ENCODE measurements at places on chromosomes 12 and 14.

DNA sequence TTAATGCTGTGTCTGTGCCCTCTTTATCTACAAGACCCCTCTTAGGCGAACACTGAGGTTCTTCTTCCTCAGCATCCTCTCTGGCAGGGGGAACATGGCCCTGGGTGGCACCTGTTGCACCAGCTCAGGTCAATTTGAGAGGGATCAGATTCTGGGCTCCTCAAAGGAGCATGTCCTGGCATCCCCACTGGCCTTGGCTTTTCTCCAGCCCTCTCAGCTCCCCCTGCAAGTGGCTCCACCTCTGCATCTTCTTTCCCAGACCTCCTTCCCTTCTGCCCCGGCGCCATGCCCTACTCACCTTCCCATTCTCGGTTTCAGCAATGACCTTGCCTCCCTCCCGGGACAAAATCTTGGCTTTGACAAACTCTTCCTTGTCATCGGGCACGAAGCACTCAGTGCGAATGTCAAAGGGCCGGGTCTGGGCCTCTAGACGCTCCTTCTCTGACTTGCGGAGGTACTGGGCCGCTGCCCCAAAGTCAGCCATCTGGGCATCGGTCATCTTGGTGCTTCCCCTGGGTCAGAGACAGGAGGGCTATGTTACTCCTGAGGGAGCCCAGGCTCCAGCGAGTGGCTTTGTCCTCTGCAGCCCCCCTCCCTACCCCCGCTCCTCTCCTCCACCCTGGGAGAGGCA lies 1.2 kb downstream of the MYH6 start:
- no peak for DNase-seq

- no peak for DNase-seq
These were observed 45.8 kb upstream of the POC1B start for GRCh38 chr12:89571491-89572195.

DNA sequence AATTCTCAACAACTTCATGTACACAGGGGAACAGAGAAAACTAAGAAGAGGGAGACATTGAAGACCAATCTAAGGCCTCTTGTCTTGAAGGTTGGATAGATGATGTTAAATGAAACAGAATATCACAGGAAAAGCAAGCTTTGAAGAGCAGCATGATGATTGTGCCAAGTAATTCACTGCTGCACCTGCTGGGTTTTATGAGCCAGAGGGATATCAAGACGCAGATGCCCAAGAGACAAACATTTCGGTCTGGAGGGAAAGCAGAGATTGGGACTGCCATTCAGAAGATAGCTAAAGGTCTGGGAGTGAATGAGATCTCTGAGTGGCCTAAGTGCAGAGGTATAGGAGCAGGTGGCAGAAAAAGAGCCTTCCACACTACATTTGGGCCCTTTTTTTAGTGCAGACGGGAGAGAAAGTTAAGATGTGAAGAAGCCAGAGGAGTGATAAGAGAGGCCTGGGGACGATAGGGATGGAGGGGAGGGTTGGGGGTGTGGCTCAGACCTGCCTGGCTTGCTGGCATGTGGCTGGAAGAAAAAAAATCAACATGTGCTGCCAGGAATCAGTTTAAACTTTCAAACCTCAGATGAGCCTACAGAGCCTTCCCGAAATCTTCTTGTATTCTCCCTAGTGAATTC lies 200.6 kb downstream of the AEBP2 start:
- DNase-seq = no peak

GRCh38 chr12:100234591-100235304 lies 32.1 kb downstream of the DEPDC4 start:
- DNase-seq = no peak

- no peak for DNase-seq
These were observed 166.1 kb upstream of the E2F7 start for GRCh38 chr12:77231501-77231918.

DNA sequence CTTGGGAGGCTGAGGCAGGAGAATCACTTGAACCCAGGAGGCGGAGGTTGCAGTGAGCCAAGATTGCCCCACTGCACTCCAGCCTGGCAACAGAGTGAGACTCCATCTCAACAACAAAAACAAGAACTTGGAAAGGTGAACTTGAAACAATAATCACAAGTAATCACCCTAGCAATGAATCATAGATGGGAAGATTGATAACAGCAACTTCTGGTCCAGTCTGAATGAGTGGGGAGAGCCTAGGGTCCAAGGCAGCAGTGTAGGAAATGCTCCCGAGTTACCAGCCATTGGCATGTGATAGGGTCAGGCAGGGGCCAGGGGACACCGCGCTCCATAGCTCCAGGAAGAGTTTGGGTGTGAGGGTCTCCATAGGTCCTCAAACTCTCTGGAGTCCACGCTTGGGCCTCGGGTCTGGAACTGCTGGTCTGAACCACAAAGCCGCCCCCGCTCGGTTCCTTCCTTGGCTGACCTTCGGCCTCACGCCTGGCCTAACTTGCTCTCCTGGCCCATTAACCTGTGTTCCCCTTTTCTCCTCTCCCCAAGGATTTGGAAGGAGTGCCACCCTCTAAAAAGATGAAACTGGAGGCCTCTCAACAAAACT lies 19.9 kb upstream of the MLXIP start:
- no peak for DNase-seq

DNA sequence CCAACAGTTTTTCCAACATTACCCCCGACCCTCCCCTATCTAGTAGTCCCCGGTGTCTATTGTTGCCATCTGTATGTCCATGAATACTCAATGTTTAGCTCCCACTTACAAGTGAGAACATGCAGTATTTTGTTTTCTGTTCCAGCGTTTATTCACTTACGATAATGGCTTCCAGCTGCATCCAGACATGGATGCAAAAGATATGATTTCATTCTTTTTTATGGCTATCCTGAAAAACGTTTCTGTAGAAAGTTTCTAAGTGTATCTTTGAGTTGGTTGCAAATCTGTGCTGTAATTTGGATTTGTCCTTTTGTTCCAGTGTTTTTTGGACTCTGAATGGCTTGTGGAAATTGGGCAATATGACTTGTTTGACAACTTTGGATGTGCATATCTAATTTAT lies 11.7 kb downstream of the SP1 start:
- no peak for DNase-seq

- DNase-seq = no peak
These were observed 18.8 kb upstream of the STRAP start for GRCh38 chr12:15863372-15863771.

DNA sequence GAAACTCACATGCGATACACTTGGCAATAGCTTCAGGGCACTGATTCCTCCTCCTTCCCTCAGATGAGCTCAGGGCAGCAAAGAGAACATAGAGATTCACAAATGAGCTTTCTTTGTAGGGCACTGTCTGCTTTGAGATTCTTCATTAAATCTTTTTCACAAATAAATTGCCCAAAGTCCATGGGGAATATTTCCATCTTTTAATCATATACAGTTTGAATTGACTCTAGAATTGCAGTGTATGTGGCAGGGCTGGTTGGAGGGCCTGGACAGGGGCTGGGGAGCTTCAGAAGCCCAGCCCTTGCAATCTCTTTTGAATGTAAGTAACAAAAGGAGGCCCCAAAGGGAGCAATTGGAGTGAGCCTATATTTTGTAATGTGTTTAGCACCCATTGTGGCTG lies 197.5 kb downstream of the NOVA1 start:
- no peak for DNase-seq

- no peak for DNase-seq
These were observed 29.7 kb downstream of the ZFP36L1 start for GRCh38 chr14:68762953-68763764.

DNA sequence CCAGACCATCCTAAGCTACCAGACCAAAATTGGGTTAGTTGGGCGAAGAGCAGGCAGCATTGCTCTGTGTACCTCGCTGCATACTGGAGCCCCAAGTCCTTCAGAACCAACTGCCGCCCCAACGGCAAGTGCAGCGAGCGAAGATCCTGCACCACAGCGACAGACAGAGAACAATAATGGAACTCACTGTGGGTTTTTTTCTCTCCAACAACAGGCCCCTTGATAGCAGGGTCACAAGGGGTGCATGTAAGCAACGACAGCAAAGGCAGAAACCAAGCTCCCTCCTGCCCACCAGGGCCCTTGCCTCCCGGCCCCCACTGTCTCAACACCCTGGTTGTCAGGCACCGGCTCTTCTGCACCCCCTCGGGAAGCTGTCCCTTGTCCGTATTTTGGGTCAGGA lies 39.0 kb downstream of the RNF34 start:
- no peak for DNase-seq

DNA sequence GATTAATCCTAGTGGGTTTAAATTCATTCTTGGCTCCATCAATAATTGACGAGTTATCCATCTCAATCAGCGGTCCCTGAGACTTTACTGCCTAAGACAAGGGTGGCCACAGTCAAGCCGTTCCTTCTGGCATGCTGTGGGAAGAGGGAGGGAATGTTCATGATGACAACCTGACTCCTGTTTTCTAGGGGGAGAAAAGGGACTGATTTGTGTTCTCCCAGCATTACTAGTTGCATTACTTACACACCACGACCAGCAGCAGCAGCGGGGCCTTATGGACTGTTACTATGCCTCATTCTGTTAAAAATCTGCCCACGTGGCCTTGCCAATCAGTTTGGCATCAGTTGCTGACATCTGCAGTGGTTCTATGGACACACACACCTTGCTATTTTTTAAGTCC lies 29.9 kb downstream of the PLEKHG7 start:
- DNase-seq = no peak

- peak; percentile 3 for DNase-seq
These were observed 28.5 kb downstream of the FAM222A start for GRCh38 chr12:109741970-109742703.

DNA sequence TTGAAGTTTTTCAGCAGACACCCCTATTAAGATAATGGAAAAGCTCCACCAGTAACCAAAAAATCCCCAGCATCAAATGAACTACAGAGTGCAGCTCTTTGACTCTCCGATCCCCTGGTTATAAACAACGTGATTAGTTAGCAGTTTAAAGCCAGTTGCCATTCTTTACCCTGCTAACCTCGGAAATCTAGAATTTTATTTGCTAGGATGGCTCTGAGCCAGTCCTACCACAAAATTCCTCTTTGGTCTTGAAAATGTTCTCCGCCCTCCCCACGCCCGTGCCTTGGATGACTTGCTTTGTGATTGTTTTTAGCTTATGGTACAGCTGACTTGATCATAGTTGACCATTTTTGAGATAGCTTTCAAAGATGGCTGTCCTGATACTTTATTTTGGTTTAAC lies 1.2 kb downstream of the KLHDC2 start:
- no peak for DNase-seq

GRCh38 chr14:104356738-104357688 lies 218.6 kb downstream of the KIF26A start:
- DNase-seq = no peak

- DNase-seq = no peak
These were observed 92.3 kb downstream of the RGS6 start for GRCh38 chr14:72024504-72024903.

- no peak for DNase-seq
These were observed 4.2 kb downstream of the BAG5 start for GRCh38 chr14:103558071-103558882.

- DNase-seq = no peak
These were observed 23.6 kb upstream of the GPHB5 start for GRCh38 chr14:63342371-63342770.

- no peak for DNase-seq
These were observed 2.7 kb downstream of the LRP1 start for GRCh38 chr12:57130941-57131340.

GRCh38 chr12:120978296-120979219 lies at the start of gene HNF1A:
Gene HNF1A (plus strand): TSS chr12:120978543. CDS start chr12:120978769, 226 bp downstream.
- DNase-seq = no peak

DNA sequence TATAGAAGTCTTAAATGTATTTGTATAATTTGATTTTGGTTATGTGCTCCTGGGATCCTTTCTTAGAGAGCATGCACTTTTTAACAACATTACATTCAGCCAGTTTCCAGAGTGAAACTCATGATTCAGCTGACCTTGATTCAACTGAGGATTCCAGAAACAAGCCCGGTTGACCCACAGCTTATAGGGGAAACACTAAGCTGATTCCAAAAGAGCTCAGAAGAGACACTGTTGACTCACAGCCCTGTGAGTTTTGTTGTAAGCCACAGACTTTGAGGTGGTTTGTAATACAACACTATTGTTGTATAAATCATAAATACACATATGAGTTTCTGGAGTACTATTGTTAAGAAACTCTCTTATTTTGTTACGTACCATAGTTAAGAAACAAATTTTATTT lies 133.8 kb upstream of the MGAT4C start:
- no peak for DNase-seq

- no peak for DNase-seq
These were observed 11.9 kb downstream of the SPPL3 start for GRCh38 chr12:120892265-120892664.

DNA sequence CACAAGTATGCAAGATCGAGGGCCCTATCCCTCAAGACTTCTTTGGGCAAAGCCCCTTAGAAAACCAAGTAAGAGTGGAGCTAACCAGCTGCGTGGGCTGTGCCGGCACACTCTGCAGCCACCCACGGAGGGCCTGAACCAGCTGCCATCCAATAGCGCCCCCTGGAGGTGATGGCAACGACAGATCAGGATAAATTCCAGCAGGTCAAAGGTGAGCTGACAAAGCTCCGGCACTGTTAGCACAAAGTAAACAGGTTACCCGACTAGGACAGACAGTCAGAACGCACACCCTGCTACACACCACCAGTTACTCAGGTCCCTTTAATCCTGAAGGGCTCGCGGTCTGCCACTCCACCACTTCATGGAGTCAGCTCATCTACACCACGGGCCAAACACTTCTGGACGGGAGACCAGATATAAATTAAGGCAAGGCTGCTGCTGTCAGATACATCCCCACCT lies 4.9 kb downstream of the ZBTB39 start:
- peak; percentile 35 for DNase-seq

DNA sequence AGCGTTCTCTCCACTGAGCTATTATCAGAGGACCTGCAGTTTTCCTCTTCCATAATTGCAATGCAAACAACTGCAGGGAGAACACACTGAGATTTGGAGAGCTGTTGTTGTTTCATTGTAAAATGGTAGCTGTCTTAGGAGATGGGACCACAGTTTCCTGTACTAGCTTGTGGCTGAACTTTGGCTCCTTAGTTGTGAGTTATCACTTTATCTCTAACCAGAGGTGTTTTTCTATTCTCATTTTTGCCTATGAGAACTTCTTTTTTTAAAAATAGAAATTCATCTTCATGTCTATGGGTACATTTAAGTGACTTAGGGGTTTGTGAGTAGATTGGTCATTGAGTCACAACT lies 216.5 kb downstream of the SLC38A4 start:
- DNase-seq = no peak

GRCh38 chr12:106878804-106879203 lies 76.9 kb upstream of the TMEM263 start:
- DNase-seq = no peak

- DNase-seq = no peak
These were observed 145.7 kb downstream of the C12orf42 start for GRCh38 chr12:103350116-103350515.

DNA sequence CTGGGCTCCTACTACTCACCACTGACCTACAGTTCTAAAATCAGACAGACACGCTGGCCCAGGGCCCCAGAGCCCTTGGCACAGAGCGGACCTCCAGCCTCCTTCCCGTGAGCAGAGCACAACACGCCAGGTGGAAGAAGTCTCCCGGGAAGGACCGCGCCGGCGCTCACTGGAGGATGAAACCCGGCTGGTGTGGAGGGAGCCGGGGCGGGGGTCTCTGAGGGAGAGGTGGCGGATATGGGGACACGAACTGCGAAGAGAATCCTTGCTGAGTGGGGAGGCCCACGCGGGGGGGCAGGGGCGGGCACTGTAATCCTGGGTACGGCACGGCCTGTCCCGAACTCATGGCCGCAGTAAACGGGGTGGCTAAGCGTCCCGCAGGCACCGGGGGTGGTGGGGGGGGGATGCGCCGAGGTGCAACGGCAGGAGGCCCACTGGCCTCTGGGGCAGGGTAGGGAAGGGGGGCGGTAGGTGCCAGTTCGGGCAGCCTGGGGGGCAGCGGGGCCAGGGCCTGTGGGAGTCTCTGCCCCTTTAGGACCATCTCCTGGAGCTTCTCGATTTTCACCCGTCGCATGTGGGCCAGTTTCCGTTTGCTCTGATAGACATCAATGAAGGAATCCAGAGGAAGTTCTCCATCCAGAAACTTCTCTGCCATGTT lies 28.8 kb downstream of the VPS37B start:
- no peak for DNase-seq
